H7 (cell line): ENCODE measurements at places on chromosomes 11 and 22. TPM values are rescaled to one million over a fixed set of nuclear protein-coding genes. Genes with fewer than 3 reads are reported as not detected.

The PCF11 gene
- total RNA-seq: 25.4 and 29.9 TPM in 2 replicates

The EMSY gene
- total RNA-seq: 22.1 and 27.3 TPM in 2 replicates

The TCN1 gene
- total RNA-seq: not detected in 2 replicates

The C11orf97 gene
- not detected in 2 replicates for total RNA-seq

The LIN7C gene
- total RNA-seq: 36.3 and 43.7 TPM in 2 replicates

The NKAPD1 gene
- 15.8 and 20.0 TPM in 2 replicates for total RNA-seq

The SCGB1D2 gene
- not detected in 2 replicates for total RNA-seq

The TECTA gene
- total RNA-seq: 0.22 and 0.28 TPM in 2 replicates

The KCNJ5 gene
- total RNA-seq: 0.04 and 0.35 TPM in 2 replicates

The PHETA2 gene
- 10.3 and 11.5 TPM in 2 replicates for total RNA-seq

The SNX32 gene
- 0.26 and 0.80 TPM in 2 replicates for total RNA-seq

The CRYAB gene
- 0.44 and 1.5 TPM in 2 replicates for total RNA-seq

The BTG4 gene
- total RNA-seq: not detected in 2 replicates

The LGR4 gene
- total RNA-seq: 51.1 and 77.6 TPM in 2 replicates

The QSER1 gene
- total RNA-seq: 23.7 and 44.9 TPM in 2 replicates

The PATE4 gene
- not detected in 2 replicates for total RNA-seq

The TMEM132A gene
- 66.0 and 73.9 TPM in 2 replicates for total RNA-seq

The SPDYC gene
- total RNA-seq: 2.0 and 2.3 TPM in 2 replicates

The NXPE4 gene
- total RNA-seq: not detected in 2 replicates

The SSTR3 gene
- 0.21 TPM in 1 of 2 replicates, not detected in the other for total RNA-seq

The DNHD1 gene
- 5.9 and 11.2 TPM in 2 replicates for total RNA-seq

The MYBPC3 gene
- total RNA-seq: not detected in 2 replicates

The MAPK11 gene
- 1.4 and 2.4 TPM in 2 replicates for total RNA-seq

The OR51B5 gene
- total RNA-seq: 0.15 TPM in 1 of 2 replicates, not detected in the other

The OR51B4 gene
- total RNA-seq: not detected in 2 replicates

The UBQLN3 gene
- not detected in 2 replicates for total RNA-seq

The PHF5A gene
- total RNA-seq: 111 and 115 TPM in 2 replicates

The SCT gene
- total RNA-seq: not detected in 2 replicates

The OR52H1 gene
- total RNA-seq: 0.30 TPM in 1 of 2 replicates, not detected in the other

The CSNK2A3 gene
- total RNA-seq: 1.6 and 2.5 TPM in 2 replicates

The RAB36 gene
- total RNA-seq: 0.81 and 1.7 TPM in 2 replicates

The OR9Q2 gene
- total RNA-seq: not detected in 2 replicates

The TMEM109 gene
- total RNA-seq: 30.6 and 35.1 TPM in 2 replicates

The LMNTD2 gene
- total RNA-seq: 2.7 and 4.0 TPM in 2 replicates

The SMIM35 gene
- total RNA-seq: not detected in 2 replicates

The CCDC89 gene
- total RNA-seq: not detected in 2 replicates

The OR56A1 gene
- 0.03 and 0.07 TPM in 2 replicates for total RNA-seq

The PDGFB gene
- 7.2 and 8.5 TPM in 2 replicates for total RNA-seq

The C11orf16 gene
- total RNA-seq: not detected in 2 replicates

The GVQW3 gene
- total RNA-seq: 4.0 and 5.7 TPM in 2 replicates

The HEPHL1 gene
- total RNA-seq: not detected in 2 replicates

The MMP12 gene
- not detected in 2 replicates for total RNA-seq

The PRAME gene
- total RNA-seq: not detected in 2 replicates
